Endothelial cell (in vitro differentiated cells): ENCODE measurements at places on chromosomes 1 and 21.

DNA sequence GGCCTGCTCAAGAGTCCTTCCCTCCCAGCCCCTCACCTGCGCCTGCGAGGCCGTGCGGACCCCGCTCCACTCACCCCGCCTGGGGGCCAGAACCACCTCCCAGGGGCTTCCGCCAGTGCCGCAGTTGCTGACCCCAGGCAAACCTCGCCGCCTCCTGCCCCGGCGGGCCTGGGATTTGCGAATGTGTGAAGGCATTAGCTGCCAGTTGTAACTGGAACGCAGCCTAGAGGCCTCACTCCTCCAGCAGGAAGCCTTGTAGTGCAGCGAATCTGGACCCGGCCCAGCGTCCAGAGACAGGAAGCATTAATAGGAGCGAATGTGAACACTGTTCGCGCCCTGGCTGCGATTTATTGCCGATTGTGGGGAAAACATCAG lies 140.9 kb upstream of the ARHGEF16 start:
- no peak overlapping the region for H3K27ac ChIP-seq
- no peak for DNase-seq
- peaks cover 3% of the 10 kb centered on the region for H3K4me1 ChIP-seq
- H3K36me3 ChIP-seq = peaks cover 17% of the 10 kb centered on the region
- H3K4me3 ChIP-seq = no peak overlapping the region

DNA sequence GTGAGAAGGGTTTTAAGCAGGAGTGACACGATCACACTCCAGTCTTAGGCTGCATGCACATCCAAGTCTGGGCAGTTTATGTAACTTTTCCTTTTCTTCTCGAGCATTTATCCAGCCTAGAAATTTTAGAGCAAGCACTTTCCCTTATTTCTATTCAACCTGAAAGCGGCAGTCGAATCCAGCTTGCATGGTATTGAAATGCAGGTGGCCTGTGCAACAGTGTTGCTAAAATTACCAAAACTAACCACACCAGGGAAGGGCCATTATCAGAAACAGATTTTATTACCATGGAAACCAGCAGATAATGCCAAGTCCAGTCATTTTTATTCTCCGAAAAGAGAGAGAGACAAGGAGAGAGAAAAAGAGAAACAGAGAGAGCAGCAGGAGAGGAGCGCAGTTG lies 179.9 kb upstream of the ZC3H12A start:
- H3K27ac ChIP-seq = no peak overlapping the region
- no peaks in the 10 kb centered on the region for H3K4me1 ChIP-seq
- H3K4me3 ChIP-seq = no peak overlapping the region
- H3K36me3 ChIP-seq = no peaks in the 10 kb centered on the region

GRCh38 chr1:220891224-220892085 lies 12.2 kb downstream of the HLX start:
- H3K36me3 ChIP-seq = no peaks in the 10 kb centered on the region
- no peak overlapping the region for H3K4me3 ChIP-seq
- H3K27me3 ChIP-seq = peaks cover 38% of the 10 kb centered on the region
- peaks cover 3% of the 10 kb centered on the region for H3K4me1 ChIP-seq
- DNase-seq = no peak

GRCh38 chr1:150516050-150516591 lies 569 bp downstream of the FALEC start:
- H3K27ac ChIP-seq = no peak overlapping the region
- peaks cover 41% of the 10 kb centered on the region for H3K4me1 ChIP-seq
- no peak for DNase-seq
- H3K36me3 ChIP-seq = peaks cover 12% of the 10 kb centered on the region
